ENCODE measurements at places on chromosomes 2 and 18. TPM values are rescaled to one million over a fixed set of nuclear protein-coding genes. Genes with fewer than 3 reads are reported as not detected.

Gene FN1
- 8,592 TPM for total RNA-seq

Gene TEX44
- not detected for total RNA-seq

Gene PID1
- total RNA-seq: 18.2 TPM

Gene LRRC30
- not detected for total RNA-seq

Gene CYP27C1
- not detected for total RNA-seq

Gene PIK3C3
- total RNA-seq: 38.1 TPM

Gene CTDSP1
- 46.7 TPM for total RNA-seq

Gene ZNF804A
- under 0.01 TPM for total RNA-seq

Gene M1AP
- total RNA-seq: not detected

Gene TUBB8B
- total RNA-seq: not detected

Gene FBXO36
- total RNA-seq: 3.3 TPM

Gene KLHL30
- under 0.01 TPM for total RNA-seq

Gene C1QL2
- total RNA-seq: not detected

Gene PLCD4
- total RNA-seq: 2.2 TPM

Gene NXPH2
- total RNA-seq: not detected

Gene GPR45
- not detected for total RNA-seq
